Fibroblast of lung (primary cell): ENCODE measurements at places on chromosomes 6 and 20. TPM values are rescaled to one million over a fixed set of nuclear protein-coding genes. Genes with fewer than 3 reads are reported as not detected.

SYNCRIP gene
- 41.1 and 44.3 TPM in 2 replicates for total RNA-seq

C20orf204 gene
- total RNA-seq, result 0.26 and 0.66 TPM in 2 replicates

C6orf52 gene
- 0.26 and 0.33 TPM in 2 replicates for total RNA-seq

DDO gene
- total RNA-seq, result 8.7 and 12.2 TPM in 2 replicates

C20orf202 gene
- total RNA-seq, result under 0.01 TPM in 1 of 2 replicates, not detected in the other

ELOVL4 gene
- total RNA-seq, result 4.6 and 6.4 TPM in 2 replicates

ZC2HC1B gene
- not detected in 2 replicates for total RNA-seq

MKKS gene
- total RNA-seq, result 5.9 and 6.4 TPM in 2 replicates

SPTLC3 gene
- 4.0 and 5.9 TPM in 2 replicates for total RNA-seq

DNA sequence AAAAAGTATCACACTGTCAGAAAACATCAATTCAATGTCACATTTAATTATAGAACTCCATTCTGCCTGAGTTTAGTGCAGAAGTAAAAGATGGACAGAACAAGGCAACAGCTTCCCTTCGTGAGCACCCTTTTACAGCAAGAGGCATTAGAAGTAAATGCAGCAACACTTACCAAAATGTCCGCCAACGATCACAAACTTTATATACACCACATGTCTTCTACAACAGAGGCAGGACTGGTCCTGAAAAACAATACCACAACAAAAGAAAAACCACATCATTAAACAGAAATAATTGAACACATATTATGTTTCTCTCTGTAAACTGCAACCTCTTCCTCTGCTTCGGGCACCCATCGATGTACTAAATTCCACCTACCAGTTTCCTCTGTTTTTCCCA, 92.9 kb downstream of the FYN start:
- peaks cover 2% of the 10 kb centered on the region for H3K4me1 ChIP-seq
- no peaks in the 10 kb centered on the region for H3K27me3 ChIP-seq
- DNase-seq, result no peak
- H3K4me3 ChIP-seq, result no peak overlapping the region
- H3K27ac ChIP-seq, result no peak overlapping the region

GRCh38 chr6:117423754-117424153, 2.0 kb downstream of the ROS1 start:
- no peaks in the 10 kb centered on the region for H3K27me3 ChIP-seq
- no peak for DNase-seq
- H3K4me3 ChIP-seq, result no peak overlapping the region
- no peak overlapping the region for H3K27ac ChIP-seq

- no peaks in the 10 kb centered on the region for H3K36me3 ChIP-seq
- no peak overlapping the region for H3K27ac ChIP-seq
- DNase-seq, result peak; percentile 8
- H3K4me1 ChIP-seq, result no peaks in the 10 kb centered on the region
- peaks cover 4% of the 10 kb centered on the region for H3K27me3 ChIP-seq
Measured at GRCh38 chr6:41460742-41461336, 85.3 kb upstream of the FOXP4 start.

- DNase-seq, result no peak
- H3K4me1 ChIP-seq, result no peaks in the 10 kb centered on the region
- no peak overlapping the region for H3K4me3 ChIP-seq
Measured at GRCh38 chr6:126227833-126228702, 111.8 kb upstream of the CENPW start.

DNA sequence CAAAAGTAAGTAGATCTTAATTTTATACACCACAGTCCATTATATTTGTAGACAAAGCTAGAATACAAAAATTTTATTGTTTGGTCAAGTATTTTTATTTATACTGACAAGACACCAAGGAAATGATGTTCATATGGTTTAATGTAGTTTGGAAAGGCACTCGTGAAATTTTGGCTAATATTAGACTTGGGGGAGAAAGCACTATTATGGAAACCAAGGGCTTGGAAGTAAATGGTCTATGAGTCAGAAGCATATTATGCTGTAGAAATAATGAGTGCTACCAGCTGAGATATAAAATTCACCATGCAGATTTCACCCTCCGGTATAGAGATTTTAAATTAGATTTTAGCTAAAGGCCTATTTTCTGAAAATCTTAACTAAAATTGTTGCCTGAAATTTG, 233.6 kb downstream of the KCNQ5 start:
- no peak overlapping the region for H3K4me3 ChIP-seq
- peak; percentile 38 for DNase-seq
- no peaks in the 10 kb centered on the region for H3K36me3 ChIP-seq
- no peak overlapping the region for H3K27ac ChIP-seq
- no peaks in the 10 kb centered on the region for H3K27me3 ChIP-seq

GRCh38 chr20:53164072-53164471, 191.9 kb downstream of the TSHZ2 start:
- H3K27ac ChIP-seq, result no peak overlapping the region
- H3K4me1 ChIP-seq, result no peaks in the 10 kb centered on the region
- DNase-seq, result no peak
- H3K36me3 ChIP-seq, result no peaks in the 10 kb centered on the region

DNA sequence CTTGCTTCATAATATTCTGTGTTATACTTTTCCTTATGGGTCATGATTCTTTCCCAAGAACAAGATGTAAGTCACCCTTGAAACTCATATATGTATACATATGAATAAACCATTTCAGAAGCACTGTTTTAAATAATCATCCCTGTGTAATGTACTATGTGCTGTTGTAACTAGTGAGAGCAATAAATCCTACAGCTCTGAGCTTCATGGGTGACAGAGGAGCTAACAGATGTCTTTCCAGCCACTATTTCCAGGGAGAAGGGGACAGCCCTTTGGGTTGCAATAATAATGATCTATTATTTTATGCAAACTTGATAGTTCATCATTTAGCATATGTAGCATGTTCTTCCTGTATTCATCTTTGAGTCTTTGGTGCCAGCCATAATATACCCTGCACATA, 342.8 kb downstream of the KIF16B start:
- no peak for DNase-seq
- no peaks in the 10 kb centered on the region for H3K4me1 ChIP-seq
- H3K27ac ChIP-seq, result no peak overlapping the region
- no peak overlapping the region for H3K4me3 ChIP-seq
- H3K27me3 ChIP-seq, result no peaks in the 10 kb centered on the region

DNA sequence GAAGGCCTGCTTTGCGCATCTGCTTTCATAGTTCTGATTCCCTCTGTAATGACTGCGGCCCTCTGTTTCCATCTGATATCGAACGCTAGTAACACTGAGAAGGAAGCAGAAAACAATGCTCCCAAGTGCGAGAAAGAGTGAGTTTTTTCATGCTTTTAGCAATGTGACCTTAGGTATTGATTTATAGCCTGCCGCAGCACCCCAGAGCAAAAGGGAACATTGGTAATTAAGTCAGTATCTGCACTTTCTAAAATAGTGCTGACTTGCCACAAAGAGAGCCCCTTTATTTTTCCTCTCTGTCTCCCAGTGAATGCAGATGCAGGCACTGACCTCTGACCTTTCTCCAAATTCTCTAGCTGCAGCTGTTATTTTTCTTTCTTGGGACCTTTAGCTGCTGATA, 129.8 kb downstream of the HDGFL1 start:
- DNase-seq, result no peak
- H3K4me1 ChIP-seq, result no peaks in the 10 kb centered on the region
- no peak overlapping the region for H3K27ac ChIP-seq
- no peaks in the 10 kb centered on the region for H3K27me3 ChIP-seq
- H3K36me3 ChIP-seq, result no peaks in the 10 kb centered on the region
- no peak overlapping the region for H3K4me3 ChIP-seq

DNA sequence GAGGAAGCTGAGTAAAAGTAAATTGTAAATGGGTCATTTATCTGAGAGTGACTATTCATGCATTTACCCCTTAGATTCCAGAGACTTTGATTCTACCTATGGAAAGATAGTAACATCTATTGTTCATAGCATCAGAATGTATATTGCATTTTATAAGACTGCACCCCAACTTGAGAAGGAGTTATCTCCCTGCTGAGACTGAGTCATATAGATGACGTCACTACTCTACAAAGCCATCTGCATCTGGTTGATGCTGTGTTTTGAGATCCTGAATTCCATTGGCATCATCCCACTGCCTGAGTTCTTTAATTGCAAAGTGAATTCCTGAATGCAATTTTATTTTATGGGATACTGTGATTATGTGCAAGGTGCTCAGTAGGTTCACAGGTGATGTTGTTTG, 444.0 kb upstream of the SLC35B3 start:
- H3K4me3 ChIP-seq, result no peak overlapping the region
- H3K36me3 ChIP-seq, result no peaks in the 10 kb centered on the region
- no peak for DNase-seq
- H3K27me3 ChIP-seq, result no peaks in the 10 kb centered on the region

- H3K36me3 ChIP-seq, result no peaks in the 10 kb centered on the region
- H3K4me3 ChIP-seq, result no peak overlapping the region
- no peak for DNase-seq
- H3K4me1 ChIP-seq, result no peaks in the 10 kb centered on the region
- no peak overlapping the region for H3K27ac ChIP-seq
Measured at GRCh38 chr6:170056278-170056711, 234.6 kb downstream of the DLL1 start.

DNA sequence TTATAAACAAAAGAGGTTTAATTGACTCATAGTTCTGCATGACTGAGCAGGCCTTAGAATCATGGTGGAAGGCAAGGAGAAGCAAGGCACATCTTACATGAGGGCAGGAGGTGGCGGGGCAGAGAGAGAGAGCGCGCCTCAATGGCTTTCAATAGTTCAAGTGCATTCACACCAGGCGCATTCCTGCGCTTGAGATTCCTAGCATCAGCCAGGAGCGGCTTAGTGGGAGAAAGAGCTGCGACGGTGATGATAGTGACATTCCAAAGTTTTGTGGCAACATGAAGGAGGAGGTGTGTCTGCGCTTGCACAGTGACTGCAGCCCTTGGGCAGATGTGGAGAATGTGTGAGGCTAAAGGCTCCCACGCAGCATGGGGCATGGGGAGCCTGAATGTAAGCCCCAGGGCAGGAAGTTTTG, 25.0 kb upstream of the EMILIN3 start:
- no peak overlapping the region for H3K27ac ChIP-seq
- H3K4me3 ChIP-seq, result no peak overlapping the region
- H3K4me1 ChIP-seq, result no peaks in the 10 kb centered on the region
- no peaks in the 10 kb centered on the region for H3K36me3 ChIP-seq
- DNase-seq, result peak; percentile 52
- H3K27me3 ChIP-seq, result peaks cover 2% of the 10 kb centered on the region

GRCh38 chr6:70062010-70062409, 195.7 kb downstream of the COL19A1 start:
- H3K4me3 ChIP-seq, result no peak overlapping the region
- no peak overlapping the region for H3K27ac ChIP-seq
- no peaks in the 10 kb centered on the region for H3K27me3 ChIP-seq
- no peaks in the 10 kb centered on the region for H3K36me3 ChIP-seq
- no peak for DNase-seq

DNA sequence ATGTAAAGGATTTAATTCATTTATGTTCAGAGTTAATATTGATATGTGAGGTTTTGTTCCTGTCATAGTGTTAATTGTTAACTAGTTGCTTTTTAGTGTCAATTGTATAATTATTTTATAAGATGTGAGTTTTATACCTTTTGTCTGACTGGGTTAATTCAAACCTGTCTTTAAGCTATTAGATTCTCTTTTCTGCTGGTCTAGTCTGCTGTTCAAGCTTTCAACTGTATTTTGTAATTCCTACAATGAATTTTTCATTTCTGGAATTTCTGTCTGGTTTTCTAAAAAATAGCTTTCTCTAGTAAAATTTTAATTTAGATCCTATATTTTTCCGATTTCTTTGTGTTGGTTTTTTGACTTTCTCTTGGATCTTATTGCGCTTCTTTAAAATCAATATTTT, 26.5 kb downstream of the IGF2R start:
- no peaks in the 10 kb centered on the region for H3K27me3 ChIP-seq
- DNase-seq, result no peak
- H3K27ac ChIP-seq, result no peak overlapping the region

DNA sequence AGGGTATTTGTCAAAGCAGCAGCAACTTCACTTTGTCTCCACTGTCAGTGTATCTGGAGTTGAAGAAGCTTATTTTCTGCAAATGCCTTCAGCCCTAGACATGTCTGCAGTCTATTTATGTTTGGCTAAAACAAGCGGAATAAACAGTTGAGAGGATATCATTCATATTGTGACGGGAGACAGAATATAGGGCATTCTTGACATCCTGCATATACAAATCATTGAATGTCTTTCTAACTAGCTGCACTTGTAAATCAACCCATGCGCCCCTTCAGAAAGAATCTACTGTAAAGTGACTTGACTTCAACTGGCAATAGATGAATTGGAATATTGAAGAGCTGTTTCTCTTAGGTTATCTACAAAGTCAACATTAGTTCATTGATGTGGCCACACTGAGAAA, 258.9 kb downstream of the TSHZ2 start:
- H3K4me3 ChIP-seq, result no peak overlapping the region
- H3K36me3 ChIP-seq, result no peaks in the 10 kb centered on the region
- no peaks in the 10 kb centered on the region for H3K4me1 ChIP-seq
- H3K27me3 ChIP-seq, result no peaks in the 10 kb centered on the region
- no peak overlapping the region for H3K27ac ChIP-seq
- DNase-seq, result no peak

- H3K36me3 ChIP-seq, result no peaks in the 10 kb centered on the region
- no peaks in the 10 kb centered on the region for H3K27me3 ChIP-seq
- DNase-seq, result no peak
- no peak overlapping the region for H3K4me3 ChIP-seq
Measured at GRCh38 chr6:105774247-105774646, 311.9 kb upstream of the PRDM1 start.

DNA sequence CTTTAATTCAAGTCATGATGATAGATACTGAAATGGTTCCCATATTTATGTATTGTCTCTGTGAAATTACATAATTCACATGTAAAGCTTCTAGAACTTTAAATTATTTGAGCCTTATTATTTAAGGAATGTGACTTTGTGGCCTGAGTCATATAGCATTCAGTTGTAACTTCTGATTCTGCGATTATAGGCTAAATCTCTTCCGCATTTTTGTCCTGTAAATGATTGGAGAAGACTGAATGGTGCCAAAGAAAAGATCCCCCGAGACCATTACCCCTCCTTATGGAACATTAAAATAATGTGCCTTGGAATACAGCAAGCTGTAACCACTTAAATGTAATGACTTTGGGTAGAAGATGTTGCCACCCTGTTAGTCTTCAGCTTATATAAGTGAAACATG, 63.3 kb upstream of the MAP7 start:
- peak; percentile 56 for DNase-seq
- peaks cover 15% of the 10 kb centered on the region for H3K4me1 ChIP-seq
- no peaks in the 10 kb centered on the region for H3K27me3 ChIP-seq
- no peak overlapping the region for H3K27ac ChIP-seq

GRCh38 chr20:47397652-47398301, 41.3 kb upstream of the ZMYND8 start:
- no peaks in the 10 kb centered on the region for H3K4me1 ChIP-seq
- H3K27ac ChIP-seq, result no peak overlapping the region
- no peak overlapping the region for H3K4me3 ChIP-seq

DNA sequence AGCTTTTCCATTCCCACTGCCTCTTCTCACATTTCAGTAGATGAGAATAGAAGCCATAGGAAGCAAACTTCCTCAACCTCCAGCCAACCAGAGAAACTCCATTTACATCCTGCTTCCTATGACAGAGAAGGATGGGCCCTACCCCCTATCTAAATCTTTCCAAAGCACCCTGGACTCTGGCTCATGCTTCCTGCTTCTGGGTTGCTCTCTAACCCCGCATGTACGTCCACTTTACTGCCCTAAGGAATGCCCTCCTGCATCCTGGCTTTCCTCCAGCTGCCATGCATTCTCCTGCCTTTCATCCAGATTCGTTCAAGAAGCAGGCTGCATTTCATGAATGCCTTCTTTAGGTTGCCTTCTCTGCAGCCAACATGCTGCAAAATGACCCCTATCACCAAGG, 91.9 kb downstream of the FAM217A start:
- DNase-seq, result peak; percentile 37
- no peaks in the 10 kb centered on the region for H3K27me3 ChIP-seq
- no peaks in the 10 kb centered on the region for H3K36me3 ChIP-seq
- H3K4me1 ChIP-seq, result no peaks in the 10 kb centered on the region
- no peak overlapping the region for H3K4me3 ChIP-seq
